ENCODE measurements at places on chromosomes 1 and 21.
A peak's percentile ranks its signal among the peaks of the same experiment; 100 is the strongest.

- no peak for DNase-seq
These were observed 51.7 kb downstream of the PAX7 start for GRCh38 chr1:18682375-18682774.

GRCh38 chr1:54275349-54275748 is 75.4 kb downstream of the MRPL37 start:
- no peak for DNase-seq

DNA sequence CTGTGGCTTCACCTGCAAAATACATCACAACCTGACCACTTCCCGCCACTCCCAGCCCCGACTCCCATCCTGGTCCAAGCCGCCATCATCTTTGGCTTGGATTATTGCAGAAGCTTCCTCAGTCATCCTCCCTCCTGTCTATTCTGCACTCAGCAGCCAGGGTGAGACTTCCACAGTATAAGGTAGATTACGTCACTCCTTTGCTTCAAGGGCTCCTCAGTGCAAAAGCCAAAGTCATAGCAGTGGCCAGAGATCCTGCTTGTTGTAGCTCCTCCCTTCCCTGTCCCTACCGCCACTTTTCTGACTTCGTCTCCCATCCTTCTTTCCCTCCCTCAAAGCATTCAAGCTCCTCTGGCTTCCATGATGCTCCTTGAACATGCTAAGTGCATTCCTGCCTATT is 152.8 kb downstream of the GRIK3 start:
- DNase-seq = no peak

DNA sequence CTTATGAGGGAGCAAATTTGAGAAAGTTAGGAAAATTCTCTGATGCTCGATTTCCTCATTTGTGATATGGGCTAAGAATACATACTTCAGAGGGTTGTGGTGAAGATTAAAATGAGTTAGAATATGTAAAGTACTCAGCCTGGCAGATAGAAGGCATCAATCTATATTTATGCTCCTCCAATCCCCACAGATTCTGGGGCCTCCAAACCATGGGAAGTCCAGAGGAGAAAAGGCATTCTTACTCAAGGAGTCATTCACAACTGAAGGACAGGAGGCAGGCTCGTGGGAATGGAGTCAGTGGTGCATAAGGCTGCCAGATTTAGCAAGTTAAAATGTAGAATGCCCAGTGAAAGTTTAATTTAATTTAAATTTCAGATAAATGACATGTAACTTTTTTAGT is 330.0 kb upstream of the POU3F1 start:
- no peak for DNase-seq

- DNase-seq = peak; percentile 12
These were observed 25.5 kb downstream of the MAN1C1 start for GRCh38 chr1:25641931-25642573.

DNA sequence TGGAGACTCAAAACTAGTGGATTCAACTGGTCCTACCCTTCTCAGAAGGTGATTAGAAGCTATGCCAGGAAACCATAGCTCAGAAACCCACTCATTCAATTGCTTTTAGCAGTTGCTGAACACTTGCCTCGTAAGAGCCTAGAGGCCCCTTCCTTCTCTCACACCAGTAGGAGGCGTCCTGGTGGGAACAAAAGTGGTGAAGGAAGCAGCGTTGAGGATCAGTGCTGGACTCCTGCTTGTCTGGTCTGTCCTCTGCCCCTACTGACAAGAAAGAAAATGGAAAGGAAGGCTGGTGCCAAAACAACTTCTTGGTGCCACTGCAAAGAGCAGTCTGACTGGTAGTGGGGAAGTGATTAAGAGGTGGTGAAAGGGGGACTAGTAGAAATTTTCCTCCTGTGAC is 269.7 kb downstream of the LMO4 start:
- no peak for DNase-seq

GRCh38 chr1:183025782-183026774 is 2.9 kb downstream of the LAMC1 start:
- no peak for DNase-seq

DNA sequence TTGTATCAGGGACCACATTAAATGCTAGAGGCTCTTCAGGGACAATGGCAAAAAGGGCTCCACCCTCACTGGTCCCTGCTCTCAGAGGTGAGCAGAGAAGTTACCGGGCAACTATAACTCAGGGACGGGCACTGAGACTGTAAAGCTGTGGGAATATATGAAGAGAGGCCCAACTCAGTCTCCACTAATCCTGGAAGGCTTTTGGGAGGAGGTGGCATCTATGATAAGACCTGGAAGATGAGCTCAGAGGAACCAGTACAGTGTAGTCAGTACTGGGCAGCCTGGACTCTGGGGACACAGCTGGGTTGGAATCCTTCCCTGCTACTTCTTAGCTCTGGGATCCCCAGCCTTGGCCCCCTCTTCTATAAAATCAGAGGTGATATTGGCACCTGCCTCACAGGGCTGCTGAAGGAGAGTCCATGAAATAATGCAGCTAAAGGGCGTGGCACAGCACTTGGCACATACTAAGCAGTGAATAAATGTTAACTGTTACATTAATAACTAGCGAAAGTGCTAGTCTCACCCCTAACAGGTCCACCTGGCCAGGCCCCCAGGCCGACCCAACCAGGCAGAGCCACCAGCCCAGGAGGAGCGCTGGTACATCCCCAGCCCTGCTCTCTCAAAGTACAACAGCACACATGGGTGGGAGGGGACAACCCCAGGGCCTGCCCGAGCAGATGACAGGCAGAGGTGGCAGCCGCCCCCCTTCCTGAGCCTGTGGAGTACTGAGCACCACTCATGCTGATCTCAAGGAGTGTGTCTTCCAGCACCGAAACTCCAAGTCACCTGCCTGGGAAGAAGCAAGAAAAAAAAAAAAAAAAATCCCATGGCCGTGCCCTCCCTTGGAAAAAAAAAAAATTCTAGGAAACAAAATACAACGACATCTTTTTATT is 62.7 kb downstream of the CASZ1 start:
- peak; percentile 61 for DNase-seq

DNA sequence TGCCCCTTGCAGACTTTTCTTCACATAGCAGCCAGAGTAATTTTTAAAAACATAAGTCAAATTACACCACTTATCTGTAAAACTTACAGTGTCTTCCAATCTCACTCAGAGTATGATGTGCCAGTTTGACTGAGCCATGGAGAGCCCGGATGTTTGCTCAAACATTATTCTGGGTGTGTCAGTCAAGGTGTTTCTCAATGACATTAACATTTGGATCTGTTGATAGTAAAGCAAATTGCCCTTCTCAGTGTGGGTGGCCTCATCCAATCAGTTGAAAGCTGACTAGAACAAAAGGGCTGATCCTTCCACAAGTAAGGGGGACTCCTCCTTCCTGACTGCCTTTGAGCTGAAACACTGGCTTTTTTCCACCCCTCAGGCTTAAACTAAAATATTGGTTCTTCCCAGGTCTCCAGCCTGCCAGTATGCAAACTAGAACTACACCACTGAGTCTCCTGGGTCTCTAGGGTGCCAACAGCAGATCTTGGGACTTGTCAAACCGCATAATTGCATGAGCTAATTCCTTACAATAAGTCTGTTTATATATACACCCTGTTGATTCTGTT is 157.9 kb upstream of the CTTNBP2NL start:
- no peak for DNase-seq

- no peak for DNase-seq
These were observed 9.7 kb downstream of the BACH1 start for GRCh38 chr21:29308456-29308783.

- no peak for DNase-seq
These were observed 51.8 kb downstream of the ST6GALNAC5 start for GRCh38 chr1:76919085-76919484.

- DNase-seq = no peak
These were observed 72.4 kb downstream of the DUSP10 start for GRCh38 chr1:221669441-221669840.

- DNase-seq = no peak
These were observed 183.6 kb upstream of the NR5A2 start for GRCh38 chr1:199843861-199844260.

GRCh38 chr1:231162970-231163829 is 1.3 kb downstream of the TRIM67 start:
- no peak for DNase-seq

- DNase-seq = no peak
These were observed 53.4 kb downstream of the DMRTA2 start for GRCh38 chr1:50369830-50370229.

DNA sequence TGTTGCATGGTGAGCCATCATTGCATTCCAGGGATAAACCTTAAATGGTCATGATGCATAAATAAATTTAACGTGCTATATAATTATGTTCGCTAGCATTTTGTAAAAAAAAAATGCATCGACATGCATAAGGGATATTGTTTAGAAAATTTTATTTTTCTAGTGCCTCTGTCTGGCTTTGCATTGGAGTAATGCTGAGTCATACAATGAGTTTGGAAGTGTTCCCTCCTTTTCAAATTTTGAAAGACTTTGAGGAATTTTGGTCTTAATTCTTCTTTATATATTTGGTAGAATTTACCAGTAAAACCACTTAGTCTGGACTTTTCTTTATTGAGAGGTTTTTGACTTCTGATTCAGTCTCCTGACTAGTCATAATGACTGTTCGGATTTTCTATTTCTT is 4.9 kb downstream of the MNDA start:
- no peak for DNase-seq

DNA sequence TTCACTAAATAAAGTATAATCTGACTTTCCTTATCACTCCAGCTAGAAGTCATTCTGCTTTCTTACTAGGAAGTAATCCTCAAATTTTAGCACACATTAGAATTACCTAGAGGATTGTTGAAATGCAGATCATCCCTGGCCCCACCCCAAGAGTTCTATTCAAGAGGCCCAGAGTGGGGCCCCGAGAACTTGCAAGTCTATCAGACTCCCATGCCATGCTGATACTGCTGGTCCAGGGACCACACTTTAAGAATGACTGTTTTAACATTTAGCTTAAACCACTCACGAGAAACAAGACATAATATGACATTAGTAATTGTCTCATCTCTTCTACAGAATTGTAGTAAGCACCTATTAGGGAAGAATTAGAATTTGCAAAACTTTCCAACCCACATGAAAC is 7.7 kb upstream of the SYNJ1 start:
- no peak for DNase-seq

GRCh38 chr21:45934554-45934953 is 47.0 kb upstream of the COL6A1 start:
- no peak for DNase-seq

GRCh38 chr1:205440121-205440475 is 15.7 kb downstream of the BLACAT1 start:
- no peak for DNase-seq

DNA sequence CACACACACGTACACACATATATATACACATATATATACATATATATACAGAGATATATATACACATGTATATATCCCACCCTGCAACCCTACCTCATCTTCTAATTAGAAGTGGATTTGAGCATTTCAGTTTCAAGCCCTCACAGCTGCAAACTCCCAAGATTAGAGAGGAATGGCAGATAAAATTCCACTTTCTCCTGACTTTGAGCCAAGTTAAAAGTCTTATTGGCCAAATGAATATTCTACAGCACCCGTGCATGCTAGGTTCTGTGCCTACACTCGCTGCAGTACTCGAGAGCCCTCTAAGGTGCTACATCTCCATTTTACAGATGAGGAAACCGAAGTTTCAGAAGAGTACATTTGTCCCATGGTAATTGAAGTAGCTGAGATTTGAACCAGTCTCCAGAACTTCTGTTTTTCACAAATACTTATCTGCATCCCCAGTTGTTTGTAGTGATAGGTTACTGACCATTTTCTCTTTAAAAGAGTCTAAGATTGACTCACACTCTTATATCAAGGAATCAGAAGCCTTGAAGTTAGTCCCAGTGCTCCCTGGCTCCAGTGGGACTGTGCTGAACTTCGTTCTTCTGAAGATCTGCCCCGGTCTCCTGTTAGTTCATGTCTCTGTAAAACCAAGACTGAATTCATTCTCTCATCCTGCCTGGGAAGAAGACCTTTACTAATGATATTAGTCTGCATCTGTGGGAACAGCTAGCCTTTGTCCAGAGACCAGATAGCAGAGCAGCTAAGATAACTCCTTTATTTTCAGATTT is 292.1 kb downstream of the TM2D1 start:
- no peak for DNase-seq

GRCh38 chr21:32576011-32576410 is 9.3 kb downstream of the TCP10L start:
- DNase-seq = no peak

Data from activated naive CD4-positive, alpha-beta T cell treated with Interleukin-2 at 50 U/mL for 16 hours (primary cell).